ENCODE measurements at places on chromosomes 13 and 19. TPM values are rescaled to one million over a fixed set of nuclear protein-coding genes. Genes with fewer than 3 reads are reported as not detected.

- no peak for DNase-seq
Observed at GRCh38 chr13:89925107-89925506, 1422.4 kb upstream of the MIR17HG start.

DNA sequence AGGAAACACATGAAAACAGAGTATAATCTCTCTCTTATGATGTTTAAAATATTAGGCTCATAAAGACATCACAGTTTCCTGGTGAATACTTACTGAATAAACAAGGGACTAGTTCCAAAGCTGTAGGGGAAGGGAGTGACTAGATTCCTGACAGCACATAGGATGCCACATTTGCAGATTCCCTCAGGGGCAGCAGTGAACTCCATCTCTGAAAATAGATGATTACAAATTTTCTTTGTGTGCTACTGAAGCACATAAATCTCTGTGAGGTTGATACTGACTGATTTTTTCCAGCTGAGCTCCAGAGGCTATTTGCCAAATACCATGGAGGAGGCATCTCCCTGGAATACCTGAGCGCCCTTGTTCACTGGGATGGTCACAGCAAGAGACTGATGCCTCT, 77.3 kb downstream of the FGF9 start:
- DNase-seq, result no peak

GRCh38 chr13:79402074-79402635, 3.9 kb downstream of the RBM26 start:
- no peak for DNase-seq

GRCh38 chr19:12913011-12913561, 6.0 kb downstream of the SYCE2 start:
- peak; percentile 90 for DNase-seq

GRCh38 chr19:1019980-1020867, 699 bp downstream of the TMEM259 start:
- peak; percentile 59 for DNase-seq

Gene CPT1C
- total RNA-seq, result 6.2 TPM
